Breast epithelium (tissue), 4 donors: ENCODE measurements at places on chromosomes 7 and 10. TPM values are rescaled to one million over a fixed set of nuclear protein-coding genes. Genes with fewer than 3 reads are reported as not detected.

SFTPA2 gene
- total RNA-seq = 0.98 TPM

- no peaks in the 10 kb centered on the region for H3K4me1 ChIP-seq
- no peaks in the 10 kb centered on the region for H3K27me3 ChIP-seq
- no peak overlapping the region for H3K27ac ChIP-seq
- H3K36me3 ChIP-seq = no peaks in the 10 kb centered on the region
- no peak overlapping the region for H3K4me3 ChIP-seq
Observed at GRCh38 chr10:77780180-77780579, 142.6 kb upstream of the KCNMA1 start.

DNA sequence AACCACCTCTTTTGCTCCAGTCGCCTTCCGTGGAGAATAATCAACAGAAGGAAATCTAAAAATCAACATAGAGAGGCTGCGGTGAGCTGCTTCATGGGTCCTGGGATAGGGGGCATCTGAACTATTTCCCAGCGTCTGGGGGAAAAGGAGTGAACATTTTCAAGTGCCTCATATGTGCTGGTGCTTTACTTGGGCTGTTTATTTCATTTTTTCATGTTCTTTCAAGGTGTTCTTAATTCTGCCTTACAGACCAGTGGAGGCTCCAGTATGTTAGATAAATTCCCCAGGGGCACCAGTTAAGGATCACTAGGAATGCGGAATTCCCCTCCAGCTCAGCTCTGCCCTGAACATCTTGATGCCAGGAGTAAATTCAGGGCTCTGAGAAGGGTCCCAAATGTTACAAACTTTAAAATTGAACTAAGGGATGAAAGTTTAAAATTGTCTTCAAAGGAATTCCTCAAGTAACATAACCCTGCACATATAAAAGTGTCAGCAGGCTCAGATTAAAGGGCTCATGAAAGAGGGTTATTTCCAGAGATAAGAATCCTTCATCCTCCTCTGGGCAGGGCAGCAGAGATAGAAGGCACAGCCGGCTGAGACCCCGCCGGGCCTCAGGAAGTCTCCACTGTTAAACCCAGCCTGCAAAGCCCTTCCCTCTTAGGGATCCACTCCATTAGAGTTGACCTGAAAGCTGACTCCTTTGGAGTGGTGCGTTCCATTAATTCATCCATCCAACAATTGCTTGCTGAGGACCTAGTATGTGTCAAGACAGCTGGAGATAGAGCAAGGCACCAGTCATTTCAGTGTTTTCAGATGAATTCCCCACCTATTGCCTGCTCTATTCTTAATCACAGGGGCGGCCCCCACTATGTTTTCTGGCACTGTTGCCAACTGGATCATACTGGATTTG, 345.8 kb downstream of the KCNMA1 start:
- no peaks in the 10 kb centered on the region for H3K27me3 ChIP-seq
- no peaks in the 10 kb centered on the region for H3K36me3 ChIP-seq
- no peaks in the 10 kb centered on the region for H3K4me1 ChIP-seq
- DNase-seq = no peak
- no peak overlapping the region for H3K4me3 ChIP-seq
- no peak overlapping the region for H3K27ac ChIP-seq

- no peaks in the 10 kb centered on the region for H3K4me1 ChIP-seq
- H3K36me3 ChIP-seq = no peaks in the 10 kb centered on the region
- H3K4me3 ChIP-seq = no peak overlapping the region
- H3K27me3 ChIP-seq = no peaks in the 10 kb centered on the region
- DNase-seq = no peak
- peak overlapping the region; percentile 53 for H3K27ac ChIP-seq
Observed at GRCh38 chr7:77409739-77410547, 6.2 kb downstream of the GSAP start.

DNA sequence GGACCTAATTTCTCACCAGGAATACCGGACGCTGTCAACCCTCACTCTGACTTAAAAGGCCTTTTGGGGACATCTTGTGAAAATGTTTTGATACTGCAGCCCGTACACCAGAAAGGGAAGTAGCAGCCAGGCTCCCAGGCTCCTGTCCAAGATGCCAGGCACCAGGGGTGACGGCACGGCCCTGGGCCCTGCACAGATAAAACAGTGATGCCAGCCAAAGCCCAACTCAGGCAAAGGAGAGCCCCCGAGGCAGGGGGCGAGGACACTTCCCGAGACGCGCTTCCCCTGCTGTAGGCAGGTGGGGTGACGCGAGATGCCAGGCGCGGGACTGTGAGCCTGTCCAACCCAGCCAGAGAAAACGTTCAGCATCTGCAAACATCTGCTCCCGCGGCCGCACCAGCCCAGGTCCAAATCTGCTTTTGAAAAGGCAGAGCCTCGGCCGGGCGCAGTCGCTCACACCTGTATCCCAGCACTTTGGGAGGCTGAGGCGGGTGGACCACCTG, 15.7 kb downstream of the ZFAND2A start:
- no peaks in the 10 kb centered on the region for H3K4me1 ChIP-seq
- H3K27ac ChIP-seq = no peak overlapping the region
- DNase-seq = no peak
- H3K36me3 ChIP-seq = no peaks in the 10 kb centered on the region

ARHGEF35 gene
- total RNA-seq = 31.8 TPM

DNA sequence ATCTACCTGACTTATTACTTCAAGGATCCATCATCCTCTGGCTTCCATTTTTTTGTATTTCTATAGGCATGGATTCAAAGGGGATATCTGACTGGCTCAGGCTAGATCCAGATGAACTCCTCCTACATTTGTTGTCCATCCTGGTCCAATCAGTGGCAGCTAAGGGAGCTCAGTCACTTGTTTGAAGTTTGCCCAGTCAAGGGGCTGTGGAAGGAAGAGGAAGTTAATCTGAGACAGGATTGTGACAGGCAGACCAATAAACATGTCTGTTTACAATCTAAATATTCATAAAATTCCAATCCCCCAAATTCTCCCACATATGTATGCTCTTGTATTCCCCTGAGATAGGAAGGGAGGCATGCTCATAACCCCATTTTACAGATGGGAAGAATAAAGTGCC, 48.7 kb downstream of the CAV1 start:
- H3K4me1 ChIP-seq = no peaks in the 10 kb centered on the region
- no peak for DNase-seq
- H3K27me3 ChIP-seq = no peaks in the 10 kb centered on the region
- no peaks in the 10 kb centered on the region for H3K36me3 ChIP-seq
- H3K27ac ChIP-seq = no peak overlapping the region

TMEM229A gene
- not detected for total RNA-seq

GIMAP2 gene
- total RNA-seq = 9.2 TPM

DNA sequence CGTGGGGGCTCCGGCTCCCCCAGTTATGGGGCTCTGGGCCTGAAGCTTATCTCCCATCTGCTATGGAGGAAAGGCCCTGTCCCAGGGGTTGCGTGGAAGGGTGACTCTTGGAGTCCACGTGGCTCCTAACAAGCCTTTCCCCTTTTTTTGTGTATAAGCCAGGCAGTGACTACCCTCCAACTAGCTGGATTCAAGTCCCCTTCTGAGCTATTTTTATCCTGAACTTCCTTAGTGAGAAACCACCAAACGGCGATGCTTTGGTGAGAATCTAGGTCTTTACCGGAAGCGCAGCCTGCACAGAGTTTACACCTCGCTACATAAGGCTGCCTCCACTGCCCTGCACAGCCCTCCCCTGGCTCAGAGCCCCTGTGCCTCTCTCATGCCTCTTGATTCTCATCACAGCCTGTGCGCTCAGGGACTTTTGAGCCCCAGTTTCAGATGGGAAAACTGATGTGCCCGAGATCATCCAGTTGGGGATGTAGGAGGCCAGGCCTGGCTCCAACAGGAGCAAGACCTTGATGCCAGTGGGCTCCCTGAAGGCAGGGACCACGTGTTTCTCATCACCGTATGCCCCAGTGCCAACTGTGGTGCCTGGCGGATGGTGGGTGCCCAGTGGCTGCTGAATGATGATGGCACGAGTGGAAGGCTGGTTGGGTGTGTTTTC, 102.3 kb upstream of the PPIF start:
- H3K4me3 ChIP-seq = peak overlapping the region; percentile 30
- H3K27me3 ChIP-seq = no peaks in the 10 kb centered on the region
- H3K36me3 ChIP-seq = no peaks in the 10 kb centered on the region
- peak overlapping the region; percentile 88 for H3K27ac ChIP-seq

- H3K27me3 ChIP-seq = no peaks in the 10 kb centered on the region
- no peak for DNase-seq
- peaks cover 2% of the 10 kb centered on the region for H3K4me1 ChIP-seq
Observed at GRCh38 chr7:55260676-55261385, 104.3 kb upstream of the LANCL2 start.

DNA sequence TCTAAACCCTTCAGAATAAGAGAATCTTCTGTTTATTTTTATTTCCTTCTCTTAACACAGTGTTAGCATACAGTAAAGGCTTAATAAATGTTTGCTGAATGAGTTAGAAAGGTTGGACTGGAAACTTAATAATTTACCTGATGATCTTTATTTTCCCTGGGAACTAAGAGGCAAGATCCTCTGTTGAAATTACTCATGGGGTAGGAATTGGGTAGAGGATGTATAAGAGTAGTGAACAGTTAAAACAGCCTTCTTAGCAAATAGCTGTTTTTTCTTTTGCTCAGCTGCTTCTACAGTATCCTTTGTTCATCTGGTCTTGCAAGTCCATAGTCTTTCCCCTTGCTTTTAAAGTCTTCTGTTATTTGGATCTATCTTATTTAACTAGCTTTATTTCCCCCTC, 80.0 kb downstream of the AKAP9 start:
- H3K27me3 ChIP-seq = no peaks in the 10 kb centered on the region
- no peak overlapping the region for H3K27ac ChIP-seq
- H3K36me3 ChIP-seq = peaks cover 4% of the 10 kb centered on the region
- DNase-seq = no peak

GSDME gene
- total RNA-seq = 15.1 TPM

MEIG1 gene
- total RNA-seq = not detected

GRCh38 chr10:99328579-99329303, 415 bp upstream of the CNNM1 start:
- peaks cover 20% of the 10 kb centered on the region for H3K27me3 ChIP-seq
- no peak for DNase-seq
- peak overlapping the region; percentile 84 for H3K4me3 ChIP-seq
- H3K27ac ChIP-seq = no peak overlapping the region
- H3K4me1 ChIP-seq = peaks cover 4% of the 10 kb centered on the region

- no peaks in the 10 kb centered on the region for H3K27me3 ChIP-seq
- H3K4me3 ChIP-seq = no peak overlapping the region
- no peak for DNase-seq
- no peak overlapping the region for H3K27ac ChIP-seq
- no peaks in the 10 kb centered on the region for H3K4me1 ChIP-seq
- no peaks in the 10 kb centered on the region for H3K36me3 ChIP-seq
Observed at GRCh38 chr7:65988084-65988483, 6.1 kb upstream of the GUSB start.

GRCh38 chr7:86962623-86963022, 96.8 kb downstream of the ELAPOR2 start:
- H3K4me1 ChIP-seq = no peaks in the 10 kb centered on the region
- H3K36me3 ChIP-seq = no peaks in the 10 kb centered on the region
- H3K27me3 ChIP-seq = no peaks in the 10 kb centered on the region
- DNase-seq = no peak

DNA sequence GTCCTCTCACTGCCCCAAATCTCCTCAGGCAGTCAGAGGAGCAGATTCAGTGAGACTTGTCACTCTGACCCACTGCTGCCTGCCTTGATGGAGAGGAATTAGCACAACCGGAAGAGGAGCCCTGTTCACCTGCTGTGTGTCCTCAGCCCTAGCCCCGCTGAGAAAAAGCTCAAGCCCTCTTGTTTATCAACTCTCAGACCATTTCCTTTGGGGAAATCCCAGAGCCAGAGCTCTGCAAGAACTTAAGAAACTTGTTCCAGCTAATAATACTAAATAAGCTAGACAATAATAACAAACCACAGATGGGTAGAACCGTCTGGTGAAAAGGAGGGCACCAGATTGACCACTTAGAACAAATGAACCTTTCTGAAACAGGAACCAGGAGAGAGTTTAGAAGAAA, 37.7 kb upstream of the ITGB1 start:
- no peak overlapping the region for H3K27ac ChIP-seq
- H3K36me3 ChIP-seq = no peaks in the 10 kb centered on the region
- no peak for DNase-seq
- no peaks in the 10 kb centered on the region for H3K4me1 ChIP-seq
- no peak overlapping the region for H3K4me3 ChIP-seq
- no peaks in the 10 kb centered on the region for H3K27me3 ChIP-seq
